Hepatocyte (in vitro differentiated cells): ENCODE measurements at places on chromosomes 1 and 21.

DNA sequence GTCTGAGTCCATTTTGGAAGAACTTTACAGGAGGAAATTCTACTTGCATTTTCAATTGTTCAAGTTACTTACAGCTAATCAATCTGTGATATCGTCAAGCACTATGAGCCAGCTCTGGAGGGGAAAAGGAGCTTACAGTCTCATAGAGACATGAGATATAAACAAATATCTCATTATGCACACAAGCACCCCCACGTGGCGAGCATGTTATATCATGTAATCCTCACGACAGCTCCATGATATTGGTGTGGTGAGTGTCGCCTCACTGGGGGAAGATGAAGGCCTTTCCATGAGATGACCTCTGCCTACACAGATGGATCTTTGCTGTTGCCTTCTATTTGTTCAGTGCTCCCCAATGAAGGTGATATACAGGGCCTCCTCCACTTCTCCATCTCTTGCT is 34.6 kb downstream of the TNR start:
- DNase-seq = no peak

GRCh38 chr1:14538335-14538734 is 60.1 kb upstream of the KAZN start:
- DNase-seq = no peak

GRCh38 chr1:84700070-84700469 is 9.8 kb upstream of the SSX2IP start:
- no peak for DNase-seq

DNA sequence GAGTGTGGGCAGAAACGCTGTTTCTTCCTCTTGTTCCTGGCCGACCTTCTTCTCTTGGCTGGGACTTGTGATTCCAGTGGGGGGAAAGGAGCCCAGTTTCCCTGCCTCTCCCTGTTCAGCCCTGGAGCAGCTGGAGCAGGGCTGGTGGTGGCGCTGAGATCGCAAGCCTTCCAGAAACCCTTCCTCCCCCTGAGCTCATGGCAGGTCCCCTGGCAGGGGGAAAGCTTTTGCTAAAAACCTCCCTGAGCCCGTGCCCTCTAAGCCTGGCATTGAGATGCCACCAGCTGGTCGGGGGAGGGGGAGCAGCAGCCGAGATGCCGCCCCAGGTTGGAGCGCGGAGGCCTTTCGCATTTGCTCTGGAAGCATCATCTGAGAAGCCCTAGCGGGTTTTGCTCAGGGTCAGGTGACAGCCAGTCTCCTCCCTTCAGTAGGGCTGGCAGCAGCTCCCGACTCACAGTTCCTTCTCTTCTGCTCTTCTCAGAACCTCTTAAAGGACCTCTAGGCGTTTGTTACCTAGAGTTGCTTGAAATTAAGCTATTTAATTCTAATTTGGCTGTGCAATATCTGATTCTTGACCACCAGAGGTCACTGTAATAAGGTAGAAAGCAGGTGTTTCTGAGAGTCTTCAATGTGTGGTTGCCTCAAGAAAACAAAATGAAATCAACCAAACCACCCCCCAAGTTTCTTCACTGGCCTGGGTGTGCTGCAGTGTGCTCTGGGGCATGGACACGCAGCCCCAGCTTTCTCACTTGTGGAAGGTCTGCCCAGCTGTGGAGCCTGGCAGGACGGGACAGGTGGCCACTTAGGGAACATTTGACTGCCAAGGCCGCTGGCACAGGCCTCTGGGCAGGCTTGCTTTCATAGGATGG is 257.3 kb downstream of the CAMTA1 start:
- DNase-seq = peak; percentile 44

GRCh38 chr21:38384238-38384560 is 114.1 kb downstream of the ERG start:
- DNase-seq = no peak
